NCI-H2081 (cell line): ENCODE measurements at places on chromosomes 7 and 10.
A peak's percentile ranks its signal among the peaks of the same experiment; 100 is the strongest.

GRCh38 chr10:98396096-98397063, 18.6 kb downstream of the PYROXD2 start:
- DNase-seq: no peak

DNA sequence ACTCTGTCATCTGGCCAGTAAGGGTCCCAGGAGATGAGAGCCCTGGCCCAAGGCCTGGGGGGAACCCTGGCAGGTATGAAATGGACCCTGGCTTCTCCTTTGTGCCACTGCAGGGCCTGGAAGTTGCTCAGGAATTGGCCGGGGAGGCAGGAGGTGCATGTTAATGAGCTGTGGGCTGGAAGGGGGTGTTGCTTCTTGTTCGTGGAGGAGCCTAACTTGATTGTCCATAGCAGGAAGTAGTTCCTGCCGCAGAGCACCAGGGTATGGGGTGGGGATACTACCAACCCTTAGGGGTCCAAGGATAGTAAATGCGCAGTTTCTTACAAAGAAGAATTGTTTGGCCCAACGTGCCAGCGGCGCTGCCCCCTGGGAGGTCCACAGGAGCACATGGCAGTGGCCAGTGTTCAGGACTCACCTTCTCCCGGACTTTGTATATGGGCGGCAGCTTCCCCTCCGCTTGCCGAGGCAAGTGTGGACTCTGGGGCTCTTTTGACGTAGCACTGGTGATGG, 21.5 kb downstream of the TEX36 start:
- no peak for DNase-seq

GRCh38 chr7:91759205-91759863, 121.2 kb downstream of the MTERF1 start:
- DNase-seq: no peak

DNA sequence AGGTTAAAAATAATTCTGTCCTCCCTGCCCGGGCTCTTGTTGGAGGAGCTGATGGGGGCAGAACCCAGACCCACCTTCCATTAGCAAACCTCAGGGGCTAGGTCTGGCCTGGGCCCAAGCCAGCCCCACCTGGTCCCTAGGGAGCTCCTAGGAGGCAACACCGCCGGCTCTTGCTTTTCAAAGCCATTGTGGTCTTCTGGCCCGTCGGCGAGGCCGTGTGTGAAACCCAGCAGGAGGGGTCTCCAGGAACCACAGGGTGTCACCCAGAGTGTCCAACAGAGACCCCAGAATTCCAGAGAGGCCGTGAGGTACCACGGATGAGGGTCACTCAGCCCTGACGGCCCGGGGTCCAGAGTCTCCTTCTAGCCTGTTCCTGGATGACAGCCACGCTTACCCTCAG, 16.6 kb upstream of the PDGFA start:
- no peak for DNase-seq

DNA sequence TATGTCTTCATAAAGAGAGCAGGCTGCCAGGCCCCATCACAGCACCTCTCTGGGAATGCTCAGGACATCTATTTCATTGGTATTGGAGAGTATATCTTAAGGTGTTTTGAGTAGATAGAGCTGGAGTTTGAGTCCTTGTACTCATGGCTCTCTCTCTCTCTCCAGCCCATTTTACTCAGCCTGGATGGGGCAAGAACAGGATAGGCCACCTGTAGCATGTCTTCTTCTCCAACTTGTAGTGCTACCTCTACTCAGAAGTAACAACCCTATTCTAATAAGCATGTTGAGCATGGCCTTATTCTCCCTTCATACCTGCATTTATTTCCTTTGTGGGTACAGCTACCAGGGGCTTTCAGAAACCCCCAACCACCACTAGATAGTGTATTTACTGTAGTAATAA, 21.9 kb downstream of the PRLHR start:
- DNase-seq: no peak

GRCh38 chr7:4797858-4798705, 22.7 kb downstream of the AP5Z1 start:
- no peak for DNase-seq

- DNase-seq: peak; percentile 80
These were observed 55.1 kb downstream of the CYCS start for GRCh38 chr7:25069900-25070443.

DNA sequence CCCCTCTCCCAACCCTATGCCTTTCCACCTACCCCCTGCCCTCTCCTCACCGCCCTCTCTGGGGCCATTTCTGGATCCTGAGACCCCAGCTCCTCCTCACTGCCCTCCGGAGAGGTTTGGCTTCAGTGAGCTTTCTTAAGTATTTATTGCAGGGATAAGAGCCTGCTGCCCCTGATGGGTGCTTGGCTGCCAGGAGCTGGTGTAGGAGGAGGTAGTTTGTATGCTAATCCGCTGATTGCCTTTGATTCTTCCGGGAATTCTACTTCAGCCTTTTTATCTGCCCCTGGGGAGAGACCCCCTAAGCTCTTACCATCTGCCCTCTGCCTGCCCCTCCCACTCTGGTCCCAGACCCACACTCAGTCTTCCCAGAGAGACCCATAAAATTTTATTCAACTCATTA, 263.5 kb upstream of the PODXL start:
- no peak for DNase-seq

GRCh38 chr10:121526135-121526790, 72.0 kb downstream of the FGFR2 start:
- DNase-seq: no peak

GRCh38 chr7:23471106-23471859, 992 bp upstream of the IGF2BP3 start:
- DNase-seq: peak; percentile 97

DNA sequence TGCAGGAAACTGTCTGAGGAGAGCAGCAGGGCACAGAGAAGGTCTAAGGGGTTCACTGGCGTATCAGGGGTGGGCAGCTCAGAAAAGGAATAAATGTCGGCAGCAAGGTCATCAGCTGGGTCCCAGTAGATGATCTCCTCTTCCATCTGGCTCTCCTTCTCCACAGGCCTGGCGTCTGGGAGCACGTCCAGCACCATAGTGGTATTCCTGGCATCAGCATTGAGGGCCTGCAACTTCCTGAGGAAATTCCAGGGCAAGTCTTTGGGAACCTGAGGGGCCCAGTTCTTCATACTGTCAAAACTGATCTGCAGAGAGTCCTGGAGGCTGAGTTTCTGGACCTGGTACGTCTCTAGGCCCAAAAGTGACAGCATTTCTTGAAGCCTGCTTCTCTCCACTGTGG, 9.6 kb upstream of the MRPS24 start:
- DNase-seq: no peak

- DNase-seq: no peak
These were observed 1067.5 kb upstream of the C7orf33 start for GRCh38 chr7:147523056-147523455.

DNA sequence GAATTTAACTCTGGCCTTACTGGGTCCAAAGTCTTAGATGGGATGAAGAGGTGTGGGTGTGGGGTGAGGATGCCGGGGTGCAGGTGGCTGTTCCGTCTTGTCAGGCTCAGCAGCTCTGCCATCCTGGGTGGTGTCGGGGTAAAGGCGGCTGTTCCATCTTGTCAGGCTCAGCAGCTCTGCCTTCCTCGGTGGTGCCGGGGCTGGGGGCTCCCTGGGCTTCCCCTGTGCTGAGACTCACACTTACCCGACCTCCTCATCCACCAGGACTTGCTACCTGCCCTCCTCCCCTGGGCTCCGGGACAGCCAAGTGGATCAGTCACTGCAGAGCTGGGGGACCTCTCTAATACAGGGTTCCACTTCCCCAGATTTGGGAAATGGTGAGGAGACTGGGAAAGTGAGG, 244.3 kb upstream of the SHH start:
- no peak for DNase-seq
